ENCODE measurements at places on chromosomes 2 and 18.

DNA sequence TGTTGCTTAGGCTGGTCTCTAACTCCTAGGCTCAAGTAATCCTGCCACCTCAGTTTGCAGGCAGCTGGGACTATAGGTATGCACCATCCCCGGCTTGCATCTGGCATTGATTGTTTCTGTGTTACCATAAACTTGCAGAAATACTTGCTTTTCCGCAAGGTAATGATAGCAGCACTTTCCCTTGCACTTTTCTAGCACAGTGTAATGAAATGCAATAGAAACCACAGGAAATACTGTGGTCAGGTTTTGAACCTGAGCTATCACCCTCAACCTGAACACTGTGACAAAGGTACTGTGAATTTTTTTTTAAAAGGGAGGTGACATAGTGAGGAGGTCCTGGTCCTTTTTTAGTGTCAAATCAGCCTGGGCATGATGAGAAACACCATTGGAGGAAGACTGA lies 38.3 kb downstream of the DHRS9 start:
- no peak for DNase-seq

DNA sequence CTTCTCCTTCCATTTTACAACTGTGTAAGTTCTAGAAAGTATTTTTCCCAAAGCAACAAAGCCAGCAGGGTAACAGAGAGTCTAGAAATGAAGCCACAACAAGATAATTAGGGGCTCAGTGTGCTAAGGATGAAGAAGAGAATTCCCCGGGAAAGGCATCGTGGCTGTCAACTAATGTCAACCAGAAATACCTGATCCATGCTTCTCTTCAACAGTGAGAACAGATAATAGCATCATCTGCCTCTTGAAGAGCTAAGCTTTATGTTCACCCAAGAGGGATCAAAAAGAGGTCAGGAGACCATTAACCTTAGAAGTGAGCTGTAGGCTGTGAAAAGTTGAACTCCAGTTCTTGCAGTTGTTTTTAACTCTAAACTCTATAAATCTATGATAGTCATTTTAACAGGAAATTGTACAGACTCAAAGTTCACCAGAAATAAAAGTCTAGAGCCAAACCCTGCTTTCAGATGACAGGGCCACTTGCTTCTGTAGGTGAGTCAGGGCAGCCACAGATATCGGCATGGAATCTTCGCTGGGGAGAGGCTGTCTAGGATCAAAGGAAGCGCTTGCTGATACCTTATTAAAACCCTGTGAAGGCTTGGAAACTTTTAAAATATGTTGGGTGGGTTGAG lies 540.7 kb upstream of the ID2 start:
- no peak for DNase-seq

GRCh38 chr18:77178559-77178958 lies 46.0 kb upstream of the MBP start:
- DNase-seq, result no peak

DNA sequence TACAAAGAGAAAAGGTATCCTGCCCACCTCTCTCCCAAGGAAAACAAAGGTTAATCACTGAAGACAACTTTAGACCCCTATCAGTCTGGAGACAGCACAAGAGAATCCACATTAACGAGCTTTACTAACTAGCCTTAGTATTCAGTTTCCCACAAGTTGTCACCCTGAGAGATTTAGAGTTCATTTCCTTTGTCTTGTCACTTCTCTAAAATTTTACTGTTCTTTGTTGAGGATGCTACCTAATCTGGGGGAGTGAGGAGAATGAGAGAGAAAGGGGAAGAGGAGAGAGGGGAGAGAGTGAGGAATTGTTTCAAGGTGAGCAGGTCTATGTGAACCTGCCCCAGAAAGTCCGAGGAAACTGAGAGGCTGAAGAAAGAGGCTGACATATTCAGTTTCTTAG lies 28.4 kb downstream of the C2orf76 start:
- DNase-seq, result no peak

DNA sequence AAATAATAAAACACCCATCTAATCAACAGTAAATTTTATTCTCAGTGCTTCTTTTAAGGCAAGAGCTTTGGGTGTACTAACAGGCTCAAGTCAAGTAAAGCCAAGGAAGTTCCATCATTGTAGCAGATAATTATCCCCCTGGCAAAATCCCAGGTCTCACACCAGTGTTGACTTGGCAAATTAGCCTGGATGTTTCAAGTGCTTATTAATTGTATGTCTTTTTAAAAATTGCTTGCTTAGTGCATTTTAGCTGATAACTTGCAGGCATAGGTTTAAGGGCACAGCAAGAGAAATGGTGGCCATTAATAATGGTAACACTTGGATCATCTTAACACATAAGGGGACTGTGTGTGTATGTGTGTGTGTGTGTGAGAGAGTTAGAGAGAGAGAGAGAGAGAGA lies 42.0 kb upstream of the FMNL2 start:
- DNase-seq, result no peak

GRCh38 chr2:233413046-233413445 lies 58.8 kb downstream of the DGKD start:
- no peak for DNase-seq

GRCh38 chr2:94979406-94980375 lies 45.8 kb upstream of the MAL start:
- DNase-seq, result no peak

- DNase-seq, result no peak
These were observed 35.5 kb downstream of the LIPG start for GRCh38 chr18:49597157-49597931.

DNA sequence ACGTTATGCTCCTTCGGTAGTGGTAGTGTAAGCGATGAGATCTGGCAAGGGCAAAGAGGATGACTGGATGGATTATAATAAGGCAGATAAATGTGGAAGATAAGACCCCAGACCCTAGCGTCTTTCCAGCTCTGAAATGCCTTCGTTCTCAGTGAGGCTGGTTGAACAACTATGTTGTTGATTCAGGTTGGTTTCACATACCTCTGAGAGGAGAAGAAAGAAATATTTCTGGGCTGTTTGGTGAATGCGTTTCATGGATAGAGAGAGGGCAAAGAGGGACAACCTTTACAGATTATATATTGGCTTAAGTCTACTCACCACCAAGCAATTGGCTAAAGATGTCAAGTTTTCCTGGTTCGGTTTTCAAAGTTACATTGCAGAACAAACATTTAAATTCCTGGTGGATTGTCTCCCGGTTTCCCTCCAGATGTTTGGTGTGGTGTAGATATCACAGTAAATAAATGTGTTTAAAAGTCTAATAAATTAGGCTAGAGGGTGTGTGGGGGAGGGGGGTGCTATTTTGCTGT lies 190.1 kb upstream of the GLI2 start:
- no peak for DNase-seq

- no peak for DNase-seq
These were observed 101.4 kb downstream of the NFATC1 start for GRCh38 chr18:79496978-79497637.
